ENCODE measurements at places on chromosomes 7 and 10. TPM values are rescaled to one million over a fixed set of nuclear protein-coding genes. Genes with fewer than 3 reads are reported as not detected.

ODAD2 gene
- polyA plus RNA-seq, result 0.62 TPM

ARF5 gene
- 122 TPM for polyA plus RNA-seq

DNA sequence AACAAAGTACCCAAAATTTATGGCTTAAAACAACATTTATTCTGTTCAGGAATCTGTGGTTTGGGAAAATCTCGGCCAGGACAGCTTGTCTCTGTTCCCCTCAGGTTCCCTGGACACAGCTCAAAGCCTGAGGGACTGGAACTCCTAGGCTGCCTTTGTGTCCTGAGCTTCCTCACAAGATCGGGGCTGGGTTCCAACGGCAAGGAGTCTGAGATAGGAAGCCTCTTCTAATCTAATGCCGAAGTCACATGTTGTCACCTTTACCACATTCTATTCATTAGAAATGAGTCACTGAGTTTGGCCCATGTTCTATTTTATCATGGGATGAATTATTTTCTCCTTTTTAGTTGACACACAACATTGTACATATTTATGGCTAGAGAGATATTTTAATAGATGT, 80.5 kb downstream of the ANKRD26 start:
- no peak for DNase-seq

- DNase-seq, result no peak
Observed at GRCh38 chr7:11931307-11931706, 99.3 kb upstream of the THSD7A start.

DNA sequence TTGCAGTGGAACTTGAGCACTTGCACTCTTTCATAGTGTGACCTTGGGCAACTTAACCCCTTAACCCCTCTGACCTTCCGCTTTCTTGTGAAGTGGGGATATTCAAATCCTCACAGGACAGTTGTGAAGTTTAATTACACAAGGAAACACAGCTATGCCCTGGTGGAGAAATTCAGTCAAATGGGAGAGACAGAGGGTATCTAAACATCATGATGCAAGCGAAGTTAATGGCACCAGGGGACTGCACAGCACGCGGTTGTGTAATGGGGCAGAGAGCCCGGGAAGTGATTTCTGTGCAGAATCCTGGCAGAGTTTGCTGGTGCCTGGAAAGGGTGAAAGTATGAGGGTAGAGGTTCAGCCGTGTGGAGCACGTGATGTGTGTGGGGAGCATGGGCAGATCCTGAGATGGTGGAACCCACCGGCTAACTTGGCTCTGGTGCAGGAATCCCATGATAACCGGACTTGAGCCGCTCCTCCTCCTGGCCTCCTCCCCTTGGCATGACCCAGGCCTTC, 51.7 kb downstream of the SNX10 start:
- DNase-seq, result no peak

- no peak for DNase-seq
Observed at GRCh38 chr10:51718804-51719291, 19.5 kb upstream of the CSTF2T start.

DNA sequence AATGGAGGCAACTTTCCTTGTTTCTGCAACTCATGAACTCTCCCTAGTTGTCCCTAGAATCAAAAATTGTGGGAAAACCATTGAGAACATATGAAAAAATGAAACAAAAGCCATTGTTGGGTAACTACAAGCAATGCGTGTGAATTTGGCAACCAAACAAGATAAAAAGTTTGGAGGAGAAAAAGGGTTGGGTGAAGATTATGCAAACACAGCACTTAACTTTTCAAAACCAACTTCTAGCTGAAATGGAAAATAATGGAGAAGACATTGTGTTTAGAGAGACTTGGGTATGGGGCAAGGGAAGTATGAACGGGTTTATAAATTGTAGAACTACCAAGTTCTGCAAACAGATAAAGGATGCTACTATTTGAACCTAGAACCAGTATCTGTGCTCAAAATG, 89.0 kb upstream of the SVIL start:
- no peak for DNase-seq

GRCh38 chr10:133444342-133445267, 9.1 kb upstream of the SCART1 start:
- DNase-seq, result no peak
